Smooth muscle cell of the brain vasculature (primary cell): ENCODE measurements at places on chromosomes 4 and X.

DNA sequence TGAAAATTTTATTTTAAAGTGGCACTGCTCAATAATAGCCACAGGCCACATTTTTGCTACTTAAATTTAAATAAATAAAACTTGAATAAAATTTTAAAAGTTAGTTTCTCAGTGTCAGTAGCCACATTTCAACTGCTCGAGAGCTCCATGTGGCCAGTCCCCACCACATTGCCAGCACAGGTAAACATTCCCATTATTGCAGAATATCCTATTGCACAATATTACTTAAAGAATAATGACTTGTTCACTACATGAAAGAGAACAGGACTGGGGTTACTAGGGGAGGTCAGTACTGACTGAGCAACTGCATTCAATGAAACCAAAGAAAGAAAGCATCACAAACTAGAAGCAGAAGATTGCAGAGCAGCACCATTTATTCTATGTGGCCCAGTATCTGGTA is 2201.6 kb upstream of the TENM3 start:
- DNase-seq, result no peak

DNA sequence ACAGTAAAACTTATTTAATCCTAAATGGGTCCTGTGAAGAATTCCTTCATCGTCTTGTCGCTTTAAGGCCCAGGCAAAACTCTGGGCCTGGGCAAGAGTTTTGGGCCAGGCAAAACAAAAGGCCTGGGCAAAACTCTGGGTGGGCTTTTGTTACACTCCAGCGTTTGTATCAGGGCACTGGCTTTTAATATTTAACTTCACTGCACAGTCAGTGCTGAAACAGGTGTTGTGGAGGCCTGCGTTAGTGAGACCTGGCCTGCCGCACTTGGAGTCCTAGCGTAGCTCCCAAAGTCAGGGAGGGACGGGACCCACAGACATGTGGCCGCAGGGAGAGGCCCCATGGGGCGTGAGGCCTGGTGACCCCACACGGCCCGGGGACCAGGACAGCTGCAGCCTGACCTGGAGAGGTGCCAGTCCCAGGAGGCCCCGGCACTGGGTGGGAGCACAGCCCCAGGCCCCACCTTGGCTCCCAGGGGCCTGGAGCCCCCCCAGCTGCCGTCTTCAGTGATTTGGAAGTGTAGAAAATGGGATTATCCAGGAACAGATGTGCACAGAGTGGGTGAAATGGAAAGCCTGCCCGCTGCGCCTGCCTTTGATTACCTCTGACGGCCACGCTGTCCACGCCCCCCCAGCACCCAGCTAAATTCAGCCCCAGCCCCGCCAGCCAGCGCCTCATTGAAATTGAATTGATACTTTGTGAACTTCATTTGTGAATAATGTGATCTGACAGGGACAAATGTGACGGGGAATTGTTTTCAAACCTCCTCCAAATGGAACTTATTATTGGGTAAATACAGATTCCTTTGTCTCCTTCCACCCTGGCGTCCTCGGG is 132.9 kb upstream of the NKX1-1 start:
- no peak for DNase-seq

GRCh38 chr4:5706486-5707290 is 1.7 kb downstream of the EVC2 start:
- DNase-seq, result no peak

- DNase-seq, result no peak
Measured at GRCh38 chr4:154064244-154064643, 275.4 kb upstream of the SFRP2 start.

- no peak for DNase-seq
Measured at GRCh38 chr4:790466-790820, 35.5 kb downstream of the CPLX1 start.

- no peak for DNase-seq
Measured at GRCh38 chr4:98688411-98689290, 30.2 kb upstream of the TSPAN5 start.

- no peak for DNase-seq
Measured at GRCh38 chrX:18666614-18667013, 5.3 kb downstream of the RS1 start.

DNA sequence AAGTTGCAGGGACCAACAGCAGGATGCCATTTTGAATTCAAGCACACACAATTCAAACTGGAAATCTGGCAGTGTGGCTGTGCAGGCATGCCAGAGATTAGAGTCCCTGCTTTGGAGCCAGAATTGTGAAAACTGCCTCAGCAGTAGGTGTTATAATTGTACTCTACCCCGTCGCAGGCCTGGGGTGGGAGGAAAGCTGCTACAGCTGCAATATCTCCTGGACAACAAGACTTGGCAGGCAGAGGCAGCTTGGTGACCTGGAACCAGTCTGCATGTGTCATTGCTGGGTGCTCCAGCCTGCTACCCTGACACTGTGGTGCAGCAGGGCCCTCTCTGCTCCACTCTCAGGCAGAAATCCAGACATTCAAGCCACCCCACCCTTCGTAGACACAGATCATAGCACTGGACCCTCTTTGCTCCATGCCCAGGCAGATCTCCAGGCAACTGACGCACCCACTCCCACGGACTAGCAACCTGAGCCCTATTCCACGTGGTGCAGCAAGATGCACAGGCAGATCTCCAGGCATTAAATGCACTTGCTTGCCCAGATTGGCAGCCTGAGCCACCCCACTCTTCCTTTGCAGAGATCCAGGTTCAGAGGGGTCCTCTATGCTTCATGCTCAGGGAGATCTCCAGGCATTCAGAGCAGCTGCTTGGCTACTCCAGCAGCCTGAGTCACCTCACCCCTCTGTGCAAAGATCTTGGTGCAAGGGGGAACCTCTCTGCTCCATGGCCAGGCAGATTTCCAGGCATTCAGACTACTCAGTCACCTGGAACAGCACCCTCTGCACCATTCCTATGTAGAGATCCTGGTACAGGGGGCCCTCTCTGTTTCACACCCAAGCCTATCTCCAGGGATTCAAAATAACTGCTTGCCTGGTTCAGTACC is 140.5 kb downstream of the LRBA start:
- DNase-seq, result no peak

- DNase-seq, result no peak
Measured at GRCh38 chr4:160247091-160247656, 1144.3 kb downstream of the RAPGEF2 start.

DNA sequence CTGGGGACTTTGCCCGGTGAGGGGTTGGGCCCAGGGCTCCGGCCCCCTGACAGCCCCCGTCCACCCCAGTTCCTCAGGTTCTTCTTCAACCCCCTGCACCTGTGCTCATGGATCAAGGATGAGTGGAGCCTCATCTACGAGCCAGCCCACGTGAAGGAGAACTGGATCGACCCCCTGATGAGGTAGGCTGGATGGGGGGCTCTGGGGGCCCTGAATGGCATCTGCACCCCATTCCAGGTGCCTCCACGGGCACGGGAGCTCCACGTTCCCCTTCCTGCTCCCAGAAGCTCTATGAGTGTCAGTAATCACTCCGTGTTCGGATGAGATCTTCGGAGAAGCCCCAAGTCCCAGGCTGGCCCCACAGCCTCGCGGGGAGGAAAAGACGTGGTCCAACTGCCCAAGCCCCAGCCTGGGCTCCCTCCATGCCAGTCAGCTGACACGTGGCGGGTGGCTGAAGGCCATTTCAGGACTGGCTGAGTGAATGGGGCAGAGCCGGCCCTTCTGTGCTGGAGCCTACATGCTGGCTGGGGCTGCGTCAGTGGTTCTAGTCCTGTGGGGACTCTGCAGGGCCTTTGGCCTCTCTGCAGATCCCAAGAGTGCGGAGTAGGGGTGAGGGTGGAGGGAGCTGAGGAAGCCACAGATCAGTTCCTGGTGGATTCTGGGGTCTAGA is 24.4 kb downstream of the CFAP99 start:
- DNase-seq, result no peak

GRCh38 chr4:16843831-16844508 is 54.5 kb downstream of the LDB2 start:
- no peak for DNase-seq

- no peak for DNase-seq
Measured at GRCh38 chrX:141936080-141936479, 32.4 kb downstream of the MAGEC1 start.

DNA sequence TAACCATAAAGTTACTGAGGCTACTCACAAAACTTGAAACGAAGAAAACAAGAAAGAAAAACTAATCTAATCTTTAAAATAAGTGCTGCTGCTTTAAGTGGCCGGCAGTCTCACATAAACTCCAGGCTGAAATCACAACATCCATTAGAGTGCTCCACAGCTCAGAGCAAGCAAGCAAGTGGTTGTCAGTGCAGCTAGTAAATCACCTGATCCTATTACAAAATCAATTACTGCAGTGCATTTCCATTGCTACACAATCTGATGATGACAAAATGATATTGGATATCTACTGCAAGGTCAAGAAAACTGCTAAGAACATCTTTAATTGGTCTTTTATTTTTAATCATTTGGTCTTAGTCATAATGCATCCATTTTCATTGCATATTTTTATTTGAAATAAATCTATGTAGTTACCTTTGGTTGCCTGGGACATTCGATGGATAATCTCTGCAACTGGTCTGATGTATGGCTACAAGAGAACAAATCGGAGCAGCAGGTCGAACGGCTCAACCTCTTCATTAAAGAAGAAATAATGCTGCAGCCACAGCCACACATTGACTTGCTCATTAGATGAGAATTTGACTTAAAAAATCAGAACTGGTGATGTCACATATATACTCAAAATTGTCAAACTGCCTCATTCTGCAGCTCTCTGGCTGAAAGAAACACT is 87.7 kb downstream of the FBXW7 start:
- no peak for DNase-seq

DNA sequence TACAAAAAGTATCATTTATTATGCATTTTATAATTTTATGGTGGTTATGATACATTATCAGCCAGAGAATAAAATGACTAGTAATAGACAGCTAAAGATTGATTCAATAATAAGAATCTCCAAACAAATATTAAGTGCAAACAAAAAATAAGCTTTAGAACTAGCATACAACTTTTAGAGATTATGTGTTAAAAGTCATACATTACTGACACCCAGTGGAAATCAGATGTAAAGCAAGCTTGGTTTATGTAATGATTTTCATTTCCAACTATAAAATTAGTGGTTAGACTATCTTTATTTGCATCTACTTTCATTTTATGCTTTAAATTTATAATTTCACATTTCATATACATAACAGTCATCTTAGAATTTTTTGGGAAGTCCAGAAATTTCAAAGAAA is 57.7 kb downstream of the IL13RA2 start:
- no peak for DNase-seq

DNA sequence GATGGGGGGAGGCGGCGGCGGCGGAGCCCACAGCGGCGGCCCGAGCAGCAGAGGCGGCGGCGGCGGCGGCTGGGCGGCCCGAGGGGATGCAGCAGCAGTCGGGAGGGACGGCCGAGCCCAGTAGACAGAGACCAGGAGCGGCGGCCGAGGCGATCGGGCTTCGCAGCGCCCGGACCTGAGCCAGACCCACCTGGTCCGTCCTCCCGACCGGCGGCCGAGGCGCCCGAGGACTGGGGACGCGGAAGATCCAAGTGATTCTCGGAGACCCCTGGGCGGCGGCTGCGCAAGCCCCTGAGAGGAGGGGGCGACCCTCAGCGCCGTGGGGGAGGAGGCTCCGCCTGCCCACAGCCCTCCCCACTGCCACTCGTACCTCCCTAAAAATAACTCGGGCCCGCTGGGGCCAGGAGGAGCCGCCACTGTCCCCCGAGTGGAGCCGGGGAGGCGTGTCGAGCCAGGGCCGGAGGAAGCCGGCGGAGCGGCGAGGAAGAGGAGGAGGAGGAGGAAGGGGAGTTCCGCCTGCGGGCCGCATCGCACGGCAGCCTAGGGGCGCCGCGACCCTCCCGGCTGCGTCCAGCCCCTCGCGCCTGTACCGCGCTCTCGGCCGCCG is 608 bp downstream of the RAPGEF2 start:
- no peak for DNase-seq

GRCh38 chr4:109278594-109279031 is 23.8 kb downstream of the COL25A1 start:
- DNase-seq, result no peak

DNA sequence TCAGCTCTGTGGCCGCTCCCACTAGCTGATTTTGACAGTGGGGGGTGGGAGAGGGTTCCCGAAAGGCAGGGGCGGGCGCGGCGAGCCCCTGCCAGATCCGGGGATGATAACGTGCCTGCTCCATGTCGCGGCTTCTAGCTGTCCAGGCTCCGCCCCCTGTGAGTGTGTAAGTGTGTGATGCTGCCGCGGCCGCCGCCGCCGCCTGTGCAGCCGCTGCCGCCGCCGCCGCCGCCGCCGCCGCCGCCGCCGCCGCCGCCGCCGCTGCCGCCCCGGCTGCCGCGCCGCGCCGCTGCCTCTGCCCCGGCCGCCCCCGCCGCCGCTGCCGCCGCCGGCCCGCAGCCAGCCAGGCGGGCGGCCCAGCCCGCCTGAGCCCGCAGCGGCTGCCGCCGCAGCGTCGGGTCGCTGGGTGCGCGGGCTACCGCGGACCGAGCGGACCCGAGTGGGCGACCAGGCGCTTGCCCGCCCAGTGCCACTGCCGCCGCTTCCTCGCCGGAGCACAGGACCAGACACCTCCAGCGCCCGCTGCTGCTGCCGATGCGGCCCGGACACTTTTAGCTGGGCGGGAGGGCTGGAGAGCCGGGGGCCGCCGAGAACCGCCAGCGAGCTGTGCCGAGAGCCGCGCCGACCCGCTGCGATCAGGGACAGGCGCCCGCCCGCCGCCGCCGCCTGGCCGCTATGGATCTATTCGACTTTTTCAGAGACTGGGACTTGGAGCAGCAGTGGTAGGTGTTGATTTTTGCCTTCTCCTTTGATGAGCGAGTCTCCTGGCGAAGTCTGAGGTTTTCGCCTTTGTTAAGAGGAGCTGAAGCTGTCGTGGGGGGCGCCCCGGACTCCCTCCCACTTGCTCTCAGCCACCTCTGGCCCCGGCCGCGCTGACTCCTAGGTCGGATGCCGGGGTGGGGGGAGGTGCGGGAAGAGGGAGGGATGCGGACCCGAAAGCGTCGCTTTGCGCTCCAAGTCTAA is at the start of gene AFF2:
Gene AFF2 (plus strand): TSS at position 195 of the 963 bp plus-strand sequence. CDS start 481 bp downstream, at position 676.
- DNase-seq, result no peak

DNA sequence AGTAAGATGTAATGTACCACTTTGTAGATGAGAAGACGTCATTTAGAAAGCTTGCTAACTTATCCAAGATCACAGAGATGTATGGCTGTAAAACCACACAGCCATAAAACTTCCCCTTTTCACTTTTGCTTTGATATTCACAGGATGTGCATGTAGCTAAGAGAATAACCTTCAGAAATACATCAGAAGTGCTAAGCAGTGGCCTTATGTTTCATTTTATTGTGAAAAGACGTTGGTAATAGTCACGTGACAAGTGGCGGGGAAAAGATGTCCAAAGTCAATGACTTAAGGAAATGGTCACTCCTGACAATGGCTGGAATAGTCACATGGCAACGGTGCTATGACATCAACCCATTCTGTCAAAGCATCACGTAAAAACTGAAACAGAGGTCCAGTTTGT is 12.9 kb upstream of the WDR17 start:
- no peak for DNase-seq

GRCh38 chr4:156858071-156858470 is 113.5 kb downstream of the PDGFC start:
- DNase-seq, result no peak

GRCh38 chr4:54144661-54145171 is 44.8 kb downstream of the GSX2 start:
- DNase-seq, result no peak

DNA sequence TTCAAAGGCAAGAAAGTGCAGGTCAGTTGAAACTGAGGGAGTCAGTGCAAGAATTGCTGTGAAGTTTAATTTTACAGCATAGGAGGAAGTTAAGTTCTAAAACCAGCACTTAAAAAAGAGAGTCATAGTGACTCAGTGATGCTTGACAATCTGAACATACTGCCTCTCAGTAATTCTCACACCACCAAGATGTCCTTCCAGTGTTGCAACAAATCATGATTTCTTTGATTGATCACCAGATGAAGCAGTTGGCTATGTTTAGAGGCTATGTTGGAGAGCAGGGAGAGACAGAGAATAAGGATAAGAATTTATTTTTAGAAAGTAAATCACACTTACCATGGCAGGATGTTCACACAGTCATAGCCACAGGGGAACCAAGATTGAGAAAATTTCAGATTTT is 13.2 kb downstream of the TRIM2 start:
- DNase-seq, result no peak
